ENCODE measurements at places on chromosomes 12 and 14. TPM values are rescaled to one million over a fixed set of nuclear protein-coding genes. Genes with fewer than 3 reads are reported as not detected.

The SDS gene
- not detected for total RNA-seq

The SLC2A14 gene
- total RNA-seq: not detected

The RNASE2 gene
- not detected for total RNA-seq

The BEST3 gene
- total RNA-seq: not detected

The APOF gene
- total RNA-seq: not detected

The CATSPERB gene
- not detected for total RNA-seq

The PPFIA2 gene
- total RNA-seq: 0.67 TPM

The TMPRSS12 gene
- total RNA-seq: not detected

The ARPC3 gene
- total RNA-seq: 416 TPM

The SLC6A12 gene
- not detected for total RNA-seq

The LMNTD1 gene
- 0.30 TPM for total RNA-seq

The GPR68 gene
- total RNA-seq: 0.30 TPM

The MYH7 gene
- total RNA-seq: not detected

Data from bronchus fibroblast of lung (primary cell).